ENCODE measurements at places on chromosomes 5 and 9.

DNA sequence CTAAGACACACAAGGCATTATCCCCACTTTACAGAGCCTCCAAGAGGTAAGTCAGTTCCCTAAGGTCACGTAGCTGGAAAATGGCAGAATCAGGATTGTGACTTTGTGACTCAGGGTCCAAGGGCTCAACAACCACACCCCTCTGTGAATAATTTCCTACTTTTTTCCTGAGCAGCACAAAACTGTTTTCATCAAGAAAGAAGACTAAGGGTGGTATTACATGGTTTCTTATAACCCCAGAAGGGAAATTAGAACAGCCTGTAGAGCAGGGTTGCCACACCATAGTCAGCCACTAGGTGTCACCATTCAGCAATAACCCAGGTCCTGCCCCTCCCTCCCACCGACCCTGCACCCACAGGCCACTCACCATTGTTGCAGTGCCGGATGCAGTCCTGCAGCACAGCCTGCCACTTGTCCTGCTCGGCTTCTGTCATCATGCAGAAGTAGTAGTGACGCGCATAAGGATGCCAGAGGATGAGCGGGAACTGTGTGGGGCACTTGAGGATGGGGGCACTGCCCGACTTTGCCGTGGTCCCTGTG lies 72.1 kb downstream of the LRSAM1 start:
- DNase-seq = no peak

DNA sequence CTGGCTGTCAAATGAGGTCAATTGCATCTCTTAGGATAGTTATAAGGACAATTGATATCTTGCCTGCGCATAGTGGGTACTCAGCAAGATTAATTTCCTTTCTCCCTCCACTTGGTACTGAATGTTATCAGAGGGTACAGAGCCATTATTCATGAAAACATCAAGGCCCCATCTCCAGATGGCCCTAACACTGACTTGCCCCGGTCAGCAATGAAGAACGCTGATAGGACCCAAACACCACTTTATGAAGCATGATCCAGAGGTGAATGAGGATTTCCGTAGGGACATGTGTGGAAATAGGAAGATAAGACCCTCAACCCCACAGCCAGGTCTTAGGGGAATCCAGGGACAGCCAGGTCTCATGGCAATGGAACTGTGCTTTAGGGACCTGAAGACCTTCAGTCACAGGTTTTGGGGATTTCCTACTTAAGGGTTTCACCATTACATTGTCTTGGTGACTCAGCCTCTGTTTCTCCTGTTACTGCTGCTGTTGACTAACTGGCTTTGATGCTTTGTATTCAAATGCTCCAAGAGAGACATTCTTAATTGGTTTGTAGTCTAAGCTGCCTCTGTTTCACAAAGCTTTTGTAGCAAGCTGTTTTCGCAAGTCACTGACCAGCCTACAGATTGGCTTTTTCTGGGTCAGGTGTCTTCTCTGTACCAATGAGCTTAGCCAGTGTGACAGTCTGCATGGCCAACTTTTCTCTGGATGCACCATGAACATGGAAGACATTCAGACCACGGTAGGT lies 35.3 kb upstream of the IQGAP2 start:
- DNase-seq = no peak

- no peak for DNase-seq
These were observed 95.7 kb upstream of the ITGA1 start for GRCh38 chr5:52692039-52692438.

- DNase-seq = no peak
These were observed 142.7 kb downstream of the PAX5 start for GRCh38 chr9:36891341-36891811.

- no peak for DNase-seq
These were observed 1150.8 kb upstream of the CDH6 start for GRCh38 chr5:30042677-30043076.

GRCh38 chr5:74581988-74582365 lies 58.6 kb downstream of the ENC1 start:
- no peak for DNase-seq

GRCh38 chr5:135053278-135053677 lies 19.2 kb upstream of the PITX1 start:
- DNase-seq = no peak

- no peak for DNase-seq
These were observed 4.2 kb downstream of the PRKACG start for GRCh38 chr9:69009708-69010107.

- no peak for DNase-seq
These were observed 15.0 kb upstream of the GRHPR start for GRCh38 chr9:37407468-37407867.

- peak; percentile 83 for DNase-seq
These were observed at the start of gene AQP3 for GRCh38 chr9:33446946-33447798. Gene AQP3, minus strand, starts transcription at chr9:33447593. Its CDS starts 63 bp downstream, at chr9:33447530.

DNA sequence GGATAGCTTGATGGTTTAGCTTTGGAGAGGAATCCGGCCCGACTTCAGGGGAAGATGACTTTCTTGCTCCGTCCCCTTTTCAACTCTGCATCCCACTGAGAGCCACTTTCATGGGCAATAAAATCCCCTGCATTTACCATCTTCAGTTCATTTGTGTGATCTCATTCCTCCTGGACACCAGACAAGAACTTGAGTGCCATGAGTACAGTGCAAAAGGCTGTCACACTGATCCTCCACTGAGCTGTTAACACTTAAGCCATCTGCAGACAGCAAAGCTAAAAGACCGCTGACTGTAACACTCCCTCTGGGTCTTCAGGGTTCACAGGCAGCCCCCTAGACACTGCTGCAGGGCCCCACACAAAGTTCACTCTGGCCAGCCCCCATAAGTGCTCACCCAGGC lies 48.3 kb upstream of the TCERG1 start:
- no peak for DNase-seq
